Caudate nucleus (tissue), 63 donors: ENCODE measurements at places on chromosomes 7 and 10.

DNA sequence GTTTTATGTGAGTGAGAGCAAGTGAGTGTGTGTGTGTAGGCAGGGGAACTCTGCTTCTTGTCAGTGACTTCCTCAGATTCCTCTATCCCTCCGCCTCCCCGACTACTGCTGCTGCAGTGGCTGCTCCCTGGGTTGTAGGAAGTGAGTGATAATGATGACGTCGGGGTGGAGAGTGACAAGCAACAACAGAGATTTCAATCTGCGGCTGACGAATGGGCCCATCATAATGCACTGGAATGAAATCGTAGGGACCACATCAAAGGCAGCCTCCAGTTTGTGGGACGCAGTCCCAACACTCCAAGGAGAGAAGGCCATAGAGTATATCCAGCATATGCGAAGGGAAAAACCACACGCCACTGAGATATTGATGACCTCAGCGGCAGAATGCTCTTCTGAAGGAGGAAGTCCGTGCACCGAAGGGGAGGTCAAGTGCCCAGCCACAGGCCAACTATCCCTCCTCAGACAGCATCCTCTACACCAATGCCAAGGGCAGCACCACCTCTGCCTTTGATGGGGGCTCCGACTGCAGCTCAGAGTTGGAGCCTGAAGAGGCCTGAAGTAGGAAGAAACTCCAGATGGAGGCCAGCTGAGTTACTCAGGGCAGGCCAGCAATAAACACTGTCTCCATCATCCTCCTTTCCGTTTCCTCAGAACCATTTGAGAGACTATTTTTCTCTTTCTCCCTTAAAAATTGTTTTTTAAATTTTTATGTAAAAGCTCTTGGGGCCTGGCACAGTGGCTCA, 11.3 kb upstream of the STMP1 start:
- peak; percentile 26 for DNase-seq

DNA sequence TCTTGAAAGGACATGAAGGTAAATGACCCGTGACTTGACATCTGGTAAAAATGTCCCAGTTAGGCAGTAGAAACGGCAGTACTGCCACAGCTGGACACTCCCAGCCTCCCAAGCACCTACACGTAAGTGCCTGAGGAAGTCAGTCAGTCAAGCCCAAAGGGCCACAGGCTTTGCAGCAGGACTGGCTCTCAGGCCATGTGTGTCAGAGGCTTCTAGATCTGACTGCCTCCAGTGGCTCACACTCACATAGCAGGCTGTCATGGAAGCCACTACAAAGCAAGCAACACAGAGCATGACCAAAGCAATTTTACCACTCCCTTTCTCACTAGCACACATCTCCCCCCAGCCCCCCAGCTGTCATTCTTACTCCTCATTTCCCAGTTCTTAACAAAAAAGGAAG, 17.8 kb upstream of the CCNJ start:
- no peak for DNase-seq

DNA sequence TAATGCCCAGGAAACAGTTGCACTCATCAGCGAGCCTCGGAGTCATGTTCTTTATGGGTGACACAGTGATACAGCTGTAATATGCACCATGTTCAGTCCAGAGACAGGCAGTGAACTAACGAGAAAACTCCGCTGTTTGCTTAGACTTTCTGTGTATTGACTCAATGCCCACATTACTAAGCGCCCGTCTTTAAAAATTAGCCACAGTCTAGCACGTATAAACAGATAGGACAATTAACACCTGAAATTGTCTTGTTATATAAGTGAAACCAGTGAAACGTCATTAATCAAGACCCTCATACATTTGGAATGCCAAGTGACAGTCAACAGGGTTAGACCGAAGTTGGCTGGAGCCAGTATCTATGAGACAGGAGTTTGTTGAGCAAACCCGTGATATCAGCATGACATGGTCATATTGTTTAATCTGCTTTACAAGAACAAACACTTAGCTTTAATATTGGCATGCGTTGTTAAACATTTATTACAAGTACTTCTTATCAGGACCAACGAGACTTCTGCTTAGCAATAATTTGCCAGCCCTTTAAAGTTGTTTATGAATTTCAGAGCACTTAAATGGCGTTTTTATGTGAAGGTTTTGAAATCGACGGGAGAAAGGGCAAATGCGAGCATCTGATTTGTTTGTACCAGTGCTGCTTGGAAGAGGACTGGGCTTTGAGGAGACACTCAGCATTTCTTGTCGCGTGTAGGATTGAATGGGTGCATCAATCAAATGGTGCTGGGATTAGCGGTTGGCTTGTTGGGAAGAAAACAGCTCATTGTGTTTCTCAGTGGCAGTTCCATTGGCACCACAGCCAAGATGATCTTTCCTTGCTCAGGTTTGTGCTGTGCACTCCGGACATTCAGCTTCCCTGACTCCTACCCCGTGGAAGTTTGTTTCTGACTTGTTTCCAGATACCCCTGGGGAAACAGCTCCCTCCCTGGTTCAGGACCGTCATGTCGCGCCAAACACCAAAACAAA, 56.3 kb downstream of the CAMK1D start:
- no peak for DNase-seq

- DNase-seq: no peak
Observed at GRCh38 chr7:36979810-36980248, 255.5 kb upstream of the AOAH start.
